Endothelial cell (in vitro differentiated cells): ENCODE measurements at places on chromosomes 12 and 14.

- DNase-seq = peak; percentile 55
Measured at GRCh38 chr14:70188659-70189455, at the start of gene SLC8A3. Gene SLC8A3 (minus strand): TSS chr14:70188951. CDS start chr14:70168422, 20,529 bp downstream.

DNA sequence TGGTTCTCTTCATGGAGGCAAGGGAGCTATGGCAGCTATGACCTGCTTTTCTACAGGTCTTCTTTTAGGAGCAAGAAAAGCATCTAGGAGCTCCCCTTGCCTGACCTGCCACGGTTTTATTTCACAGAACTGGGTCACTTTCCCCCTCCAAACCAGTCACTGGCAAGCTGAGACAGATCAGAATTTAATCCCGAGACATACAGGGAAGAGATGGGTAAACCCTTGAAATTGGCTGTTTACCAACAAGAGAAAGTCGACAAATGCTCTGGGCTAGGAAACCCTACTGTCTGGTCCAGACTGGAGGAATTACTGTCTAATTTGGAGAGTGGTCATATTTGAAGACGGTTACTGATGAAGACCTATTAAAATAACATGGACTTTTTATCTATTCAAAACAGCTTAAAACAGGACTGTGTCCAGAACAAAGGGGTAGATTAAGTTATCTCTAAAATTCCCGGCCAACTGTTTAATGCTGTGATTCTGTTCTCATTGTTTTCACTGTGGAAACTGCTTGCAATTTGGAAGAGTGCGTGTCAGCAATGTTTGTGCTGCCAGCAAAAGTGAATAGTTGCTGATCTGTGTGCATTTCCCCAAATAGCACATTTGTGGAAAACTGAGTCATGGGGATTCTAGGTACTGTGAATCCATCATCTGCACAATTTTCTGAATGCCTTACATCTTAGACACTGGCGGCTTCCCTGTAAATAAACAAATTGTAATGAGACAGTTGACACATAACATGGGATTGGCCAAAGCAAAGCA is 73.4 kb upstream of the EEA1 start:
- no peak for DNase-seq

- DNase-seq = no peak
Measured at GRCh38 chr14:99401211-99401610, 79.4 kb downstream of the SETD3 start.

GRCh38 chr12:4388662-4389061 is 9.2 kb upstream of the FGF23 start:
- no peak for DNase-seq

- no peak for DNase-seq
Measured at GRCh38 chr12:110354172-110354780, 49.2 kb downstream of the ANAPC7 start.

- no peak for DNase-seq
Measured at GRCh38 chr12:131167334-131167733, 213.6 kb downstream of the ADGRD1 start.

GRCh38 chr14:101128478-101129321 is 225.2 kb upstream of the RTL1 start:
- no peak for DNase-seq

DNA sequence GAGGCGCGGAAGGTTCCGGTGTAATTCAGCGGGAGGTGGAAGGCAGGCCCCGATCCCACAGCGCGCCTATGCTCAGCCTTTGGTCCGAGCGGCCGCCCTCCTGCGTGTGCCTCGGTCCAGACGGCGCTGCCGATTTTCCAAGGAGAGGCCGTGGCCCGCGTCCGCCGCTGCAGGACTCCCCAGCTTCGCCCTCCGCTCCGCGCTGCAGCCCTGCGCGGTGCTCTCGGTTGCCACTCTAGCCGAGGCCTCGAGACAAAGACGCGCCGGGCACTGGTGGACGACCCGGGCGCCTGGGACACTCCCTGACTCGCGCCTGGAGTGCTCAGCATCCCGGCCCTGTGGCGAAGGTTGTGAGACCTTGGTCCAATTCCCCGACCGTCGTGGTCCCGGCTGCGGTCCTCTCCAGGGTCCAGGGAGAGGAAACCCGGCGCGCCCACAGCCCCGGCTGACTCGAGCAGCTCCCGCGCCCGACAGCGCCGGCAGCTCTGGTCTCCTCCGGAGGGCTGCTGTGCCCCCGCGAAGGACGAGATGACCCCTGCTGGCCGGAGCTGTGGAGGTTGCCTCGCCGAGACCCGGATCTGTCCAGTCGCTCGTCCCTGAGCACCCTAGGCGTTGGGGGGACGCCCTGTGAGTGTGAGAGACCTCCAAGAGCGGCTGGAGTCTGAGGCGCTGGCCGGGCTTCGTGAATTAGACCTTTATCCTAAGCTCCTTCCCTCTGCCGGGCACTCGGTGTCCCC is 6.5 kb downstream of the HOXC12 start:
- DNase-seq = peak; percentile 77

GRCh38 chr14:68726093-68726695 is 66.7 kb downstream of the ZFP36L1 start:
- no peak for DNase-seq

GRCh38 chr12:130463275-130463658 is 125.6 kb downstream of the PIWIL1 start:
- DNase-seq = no peak

DNA sequence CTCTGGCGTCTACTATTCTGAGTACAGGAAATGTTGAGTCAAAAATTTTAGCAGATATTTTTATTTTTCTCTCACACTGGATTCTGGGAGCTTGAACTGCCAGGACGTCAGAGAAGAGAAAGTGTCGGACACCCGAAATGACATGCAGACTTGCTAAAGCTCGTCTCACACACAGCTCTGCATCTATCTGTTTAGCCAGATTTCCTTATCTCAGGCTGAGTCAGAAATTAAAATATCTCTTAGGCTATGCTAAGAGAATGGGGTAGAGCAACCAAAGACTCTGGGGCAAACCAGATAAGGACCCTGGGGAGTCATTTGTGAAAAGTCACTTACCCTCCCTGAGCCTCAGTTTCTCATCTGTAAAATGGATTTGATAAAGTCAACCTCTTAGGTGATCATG is 1124.1 kb downstream of the VRK1 start:
- DNase-seq = no peak

GRCh38 chr12:132163041-132163910 is 19.0 kb downstream of the NOC4L start:
- no peak for DNase-seq

- no peak for DNase-seq
Measured at GRCh38 chr14:60196291-60196690, 31.1 kb upstream of the DHRS7 start.

GRCh38 chr12:53989227-53990113 is 4.5 kb downstream of the HOXC10 start:
- DNase-seq = no peak

- no peak for DNase-seq
Measured at GRCh38 chr14:39102265-39102968, 618 bp downstream of the SEC23A start.

GRCh38 chr12:1470051-1470450 is 124.3 kb downstream of the FBXL14 start:
- no peak for DNase-seq

GRCh38 chr12:9509464-9510161 is 98.1 kb downstream of the KLRB1 start:
- no peak for DNase-seq

DNA sequence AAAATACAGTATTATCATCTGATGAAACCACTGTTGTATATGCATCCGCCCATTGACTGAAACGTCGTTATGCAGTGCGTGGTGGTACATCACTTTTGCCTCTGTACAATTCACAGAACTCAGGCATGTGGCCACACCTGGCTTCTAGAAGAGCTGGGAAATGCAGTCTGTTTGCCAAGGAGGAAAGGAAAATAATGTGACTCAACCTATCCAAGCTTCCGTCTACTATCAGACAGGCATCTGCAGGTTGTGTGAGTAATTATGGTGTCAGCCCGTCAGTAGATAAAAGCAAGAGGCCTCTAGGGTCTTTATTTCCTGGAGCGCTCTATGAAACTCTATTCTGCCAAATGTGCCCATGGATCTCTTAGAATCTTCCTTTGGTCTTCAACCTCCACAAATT is 111.6 kb downstream of the BBS10 start:
- no peak for DNase-seq

- no peak for DNase-seq
Measured at GRCh38 chr12:19245666-19246065, 116.1 kb downstream of the PLEKHA5 start.

- no peak for DNase-seq
Measured at GRCh38 chr12:25384038-25384892, 133.5 kb upstream of the KRAS start.

DNA sequence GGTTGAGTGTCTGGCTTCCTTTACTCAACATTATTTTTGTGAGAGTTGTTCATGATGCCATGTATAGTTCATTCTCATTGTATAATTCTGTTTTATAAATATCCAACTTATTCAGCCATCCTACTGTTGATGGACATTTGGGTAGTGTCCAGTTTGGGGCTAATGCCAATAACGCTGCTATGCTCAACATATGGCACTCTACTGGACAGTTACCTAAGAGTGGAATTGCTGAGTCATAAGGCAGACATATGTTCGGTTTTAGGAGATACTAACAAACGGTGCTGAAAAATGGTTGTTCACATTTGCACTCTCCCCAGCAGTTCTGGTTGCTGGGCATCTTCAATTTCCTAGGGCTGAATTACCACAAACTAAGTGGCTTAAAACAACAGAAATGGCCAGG is 28.7 kb upstream of the P2RX4 start:
- no peak for DNase-seq

DNA sequence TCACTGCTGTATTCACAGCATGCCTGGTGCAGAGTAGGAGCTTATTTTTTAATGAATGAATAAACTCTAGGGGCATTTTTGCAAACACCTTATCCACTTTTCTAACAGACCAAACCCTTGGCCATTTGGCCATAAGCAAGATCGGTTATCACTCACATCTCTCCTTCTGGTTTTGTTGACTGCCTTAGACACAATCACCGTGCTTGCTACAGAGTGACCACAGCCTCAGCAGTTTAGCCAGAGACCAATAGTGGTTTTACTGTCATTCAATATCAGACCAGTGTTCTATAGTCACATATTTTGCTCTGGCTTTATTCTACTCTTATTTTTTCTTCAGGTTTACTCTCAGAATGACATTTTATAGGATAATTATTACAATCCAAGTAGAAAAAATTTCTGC is 2.2 kb downstream of the KLRB1 start:
- no peak for DNase-seq

GRCh38 chr12:27367078-27367477 is 34.4 kb downstream of the BMAL2 start:
- DNase-seq = no peak

DNA sequence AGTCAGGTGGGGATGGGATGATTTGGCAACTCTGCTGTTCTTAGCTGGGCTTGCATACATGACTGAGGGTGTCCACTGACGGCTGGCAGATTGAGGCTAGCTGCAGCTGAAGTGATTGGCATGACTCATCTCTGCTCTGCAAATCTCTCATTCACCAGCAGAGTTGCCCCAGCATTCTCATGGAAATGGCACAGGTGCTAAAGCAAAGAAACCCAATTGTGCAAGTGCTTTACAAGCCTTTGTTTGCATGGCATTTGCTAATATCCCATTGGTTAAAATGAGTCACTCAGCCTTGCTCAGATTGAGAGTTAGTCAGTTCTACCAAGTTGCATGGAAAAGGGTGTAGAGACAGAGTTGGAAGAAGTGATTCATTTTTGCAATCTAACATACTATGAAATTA is 389.7 kb upstream of the FAR2 start:
- no peak for DNase-seq

DNA sequence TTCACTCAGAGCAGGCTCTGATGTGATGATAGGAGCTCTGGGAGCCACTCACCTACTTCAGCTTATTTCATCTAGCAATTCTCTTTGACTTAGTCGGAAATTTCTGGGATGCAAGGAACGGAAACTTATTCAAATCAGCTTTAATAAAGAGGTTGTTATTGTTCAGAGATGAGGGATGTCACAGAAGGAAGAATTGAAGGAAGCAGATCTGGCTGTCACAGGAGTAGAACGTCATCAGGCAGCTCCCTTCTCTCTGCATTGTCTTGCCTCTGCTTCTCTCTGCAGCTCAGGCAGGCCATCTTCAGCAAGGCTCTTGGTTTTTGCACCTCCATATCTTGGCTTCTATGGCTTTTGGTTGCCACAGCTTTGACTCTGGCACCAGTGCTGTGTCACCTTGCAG is 7.6 kb upstream of the TMEM30B start:
- DNase-seq = no peak

- DNase-seq = no peak
Measured at GRCh38 chr14:102891556-102891955, 30.9 kb upstream of the AMN start.

DNA sequence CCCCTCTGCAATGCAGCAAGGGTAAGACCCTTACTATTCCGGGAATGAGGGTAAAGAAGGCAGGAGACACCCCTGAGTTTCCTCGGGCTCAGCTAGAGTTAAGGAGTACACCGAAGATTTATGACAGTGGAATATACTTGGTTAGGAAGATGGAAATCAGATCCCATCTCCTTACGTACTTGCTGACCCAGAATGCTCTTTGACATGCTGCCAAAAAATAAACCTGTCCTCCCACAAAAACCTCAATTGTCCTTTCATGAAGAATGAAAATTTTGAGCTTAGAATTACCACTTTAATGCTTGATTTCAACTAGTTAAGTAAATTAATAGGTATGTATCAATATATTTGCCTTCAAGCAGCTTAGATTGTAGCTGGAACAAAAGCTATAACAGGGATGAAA is 99.5 kb downstream of the PRIMA1 start:
- DNase-seq = no peak

DNA sequence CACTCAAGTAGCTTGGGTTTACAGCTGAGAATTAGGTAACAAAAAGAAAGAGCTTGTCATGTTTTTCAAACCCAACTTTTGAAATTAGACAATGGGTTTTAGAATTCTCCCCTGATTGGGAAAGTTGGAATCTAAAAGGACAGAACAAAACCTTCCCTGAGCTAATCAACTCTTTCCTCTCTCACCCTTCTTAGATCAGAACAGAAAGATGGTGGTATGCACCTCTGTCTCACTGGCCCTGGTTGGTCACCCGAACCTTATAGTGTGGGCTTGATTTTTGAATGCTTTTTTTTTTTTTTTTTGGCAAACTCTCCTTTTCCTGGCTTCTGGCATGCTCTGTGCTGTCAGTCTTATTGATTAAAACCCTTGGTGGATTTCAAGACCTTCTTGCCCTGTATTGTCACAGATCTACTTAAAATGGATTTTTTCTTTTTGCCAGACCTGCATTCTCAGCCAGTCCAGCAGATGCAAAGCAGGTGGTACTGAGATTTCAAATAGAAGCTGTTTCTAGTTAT is 251.1 kb upstream of the RMST start:
- DNase-seq = no peak

DNA sequence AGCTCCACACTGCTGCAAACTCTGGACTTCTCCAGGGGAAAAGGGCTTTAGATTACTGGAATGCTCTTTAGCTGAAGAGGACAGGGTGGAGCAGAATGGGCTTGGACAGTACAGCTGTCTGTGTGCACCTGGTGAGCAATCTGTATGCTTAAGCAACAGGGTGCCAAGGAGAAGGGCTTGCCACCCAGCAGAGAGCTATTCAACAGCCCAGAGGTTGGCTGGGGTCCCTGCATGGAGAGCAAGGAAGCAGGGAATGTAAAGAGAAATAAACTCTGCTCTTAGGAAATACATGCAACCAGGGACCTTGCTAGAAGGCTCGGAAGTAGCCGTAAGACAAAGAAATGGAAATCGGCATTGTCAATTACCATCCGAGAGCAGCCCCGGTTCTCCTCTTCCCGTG is 53.0 kb upstream of the CORO1C start:
- DNase-seq = no peak

- DNase-seq = no peak
Measured at GRCh38 chr12:96249196-96250118, 55.3 kb downstream of the ELK3 start.
